Esophagus mucosa (tissue), 1 donor: ENCODE measurements at places on chromosomes 2 and 18.

GRCh38 chr2:232563580-232563979 is 13.1 kb downstream of the EIF4E2 start:
- ATAC-seq = no peak

- ATAC-seq = peak; percentile 50
Observed at GRCh38 chr18:72762515-72763122, 105.2 kb downstream of the NETO1 start.

- no peak for ATAC-seq
Observed at GRCh38 chr18:26183395-26184112, 42.7 kb upstream of the TAF4B start.

- no peak for ATAC-seq
Observed at GRCh38 chr2:108314586-108315296, 26.0 kb downstream of the SULT1C2 start.

DNA sequence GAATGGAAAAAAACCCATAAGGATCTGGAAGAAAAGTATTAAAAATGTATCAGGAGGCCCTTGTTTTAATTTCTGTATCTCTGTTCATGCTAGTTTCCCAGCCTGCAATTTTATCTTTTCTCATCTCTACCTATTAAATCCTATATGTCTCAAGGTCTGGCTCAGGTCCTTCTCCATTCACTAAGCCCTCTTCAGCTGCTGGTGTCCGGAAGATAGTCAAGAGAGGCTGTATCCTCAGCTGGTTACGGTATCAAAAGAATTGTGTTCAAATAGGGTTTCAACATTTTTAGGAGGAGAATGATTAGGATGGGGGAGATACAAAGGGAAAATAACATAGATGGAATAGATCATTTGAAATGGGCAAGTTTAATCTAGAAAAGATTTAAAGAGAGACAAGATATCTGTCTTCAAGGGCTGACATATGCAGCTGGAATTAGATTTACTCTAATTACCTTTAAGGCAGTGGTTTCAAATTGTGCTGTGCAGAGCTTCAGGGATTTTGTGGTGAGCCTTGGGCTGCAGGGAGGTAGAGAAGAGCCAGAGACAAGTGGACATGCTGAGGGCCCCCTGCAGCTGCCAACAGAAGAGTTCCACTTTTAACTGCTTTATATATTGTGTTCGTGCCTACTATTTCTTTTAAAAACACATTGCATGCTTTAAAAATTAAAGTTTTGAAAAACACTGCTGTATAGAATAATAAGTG is 24.1 kb downstream of the GREB1L start:
- no peak for ATAC-seq

GRCh38 chr2:205808486-205809121 is 126.3 kb downstream of the NRP2 start:
- ATAC-seq = no peak

DNA sequence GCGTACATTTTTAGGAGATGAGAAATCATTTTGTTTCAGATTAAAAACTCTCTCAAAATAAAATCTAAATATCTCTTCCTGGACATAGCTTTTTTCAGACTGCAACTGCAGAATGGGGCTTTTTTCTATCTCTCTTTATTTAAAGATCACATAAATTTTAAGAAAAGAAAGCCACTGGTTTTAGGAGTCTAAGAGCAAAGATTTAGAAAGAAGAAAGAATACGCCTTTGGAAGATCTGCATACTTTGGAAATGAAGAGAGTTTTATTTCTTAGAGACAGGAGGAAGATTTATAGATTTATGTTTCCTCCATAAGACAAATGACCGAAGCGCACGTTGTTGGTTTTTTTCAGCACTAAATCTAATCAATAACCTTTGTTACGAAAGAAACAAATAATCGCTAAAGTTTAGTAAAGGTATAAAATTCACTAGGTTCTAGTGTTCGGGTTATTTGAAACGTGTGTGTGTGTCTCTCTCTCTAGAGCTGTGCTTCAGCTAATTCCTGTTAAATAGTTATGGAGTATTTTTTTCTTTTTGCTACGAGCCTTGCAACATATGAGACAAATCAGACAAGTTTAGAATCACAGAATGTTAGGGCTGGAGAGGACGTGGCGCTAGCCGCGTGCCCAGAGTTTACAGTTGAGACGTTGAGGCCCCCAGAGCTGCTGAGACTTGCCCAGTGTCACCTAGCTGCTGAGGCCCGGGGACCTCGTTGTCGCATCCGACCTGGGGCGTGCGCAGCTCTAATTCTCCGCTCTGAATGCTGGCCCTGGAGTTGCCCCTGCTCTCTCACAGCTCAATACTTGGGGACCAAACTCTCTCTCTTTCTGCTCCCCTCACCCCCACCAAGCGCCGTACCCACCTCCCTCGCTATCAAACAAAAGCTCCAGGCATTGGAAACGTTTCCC is 69.9 kb downstream of the CTAGE1 start:
- no peak for ATAC-seq

DNA sequence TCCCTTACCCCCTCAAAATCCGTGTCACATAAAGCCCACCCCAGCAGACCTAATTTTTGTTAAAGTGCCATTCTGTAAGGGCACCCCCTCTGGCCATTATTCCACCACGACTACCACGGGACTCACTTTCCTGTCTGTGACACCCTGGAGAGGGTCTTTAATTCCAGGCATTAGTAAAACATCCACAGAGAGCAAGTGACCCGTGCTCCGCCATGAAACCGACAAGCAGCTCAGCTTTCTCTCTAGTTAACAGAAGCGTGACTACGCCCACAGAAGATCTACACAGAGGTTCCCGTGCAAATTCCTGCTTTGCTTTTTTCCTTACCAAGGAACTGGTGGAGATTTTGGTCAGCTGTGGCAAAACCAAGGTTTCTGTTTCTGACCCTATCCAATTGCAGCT is 4.4 kb downstream of the SIGLEC15 start:
- no peak for ATAC-seq

GRCh38 chr18:43760010-43760409 is 482.7 kb upstream of the SYT4 start:
- no peak for ATAC-seq
